ENCODE measurements at places on chromosomes 5 and 9.

GRCh38 chr5:170361616-170362015 lies 27.6 kb downstream of the KCNMB1 start:
- DNase-seq, result no peak

DNA sequence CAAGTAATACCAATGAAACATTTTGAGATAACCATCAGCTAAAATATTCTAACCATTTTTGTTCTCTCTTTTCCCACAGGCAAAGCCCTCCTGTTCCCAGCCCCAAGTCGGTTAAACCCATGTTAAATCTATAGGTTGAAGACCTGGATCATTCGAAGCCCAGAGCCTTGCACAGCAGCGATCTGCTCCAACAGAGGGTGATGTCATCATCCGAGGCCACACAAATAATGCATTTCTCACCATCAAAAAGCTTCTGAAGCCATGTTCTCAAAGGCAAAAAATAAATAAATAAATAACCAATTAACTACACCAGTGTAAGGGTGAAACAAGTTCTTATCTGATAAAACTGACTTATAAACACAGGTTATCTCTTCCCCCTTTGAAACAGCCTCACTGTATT lies 169.2 kb downstream of the ENTREP1 start:
- DNase-seq, result no peak

DNA sequence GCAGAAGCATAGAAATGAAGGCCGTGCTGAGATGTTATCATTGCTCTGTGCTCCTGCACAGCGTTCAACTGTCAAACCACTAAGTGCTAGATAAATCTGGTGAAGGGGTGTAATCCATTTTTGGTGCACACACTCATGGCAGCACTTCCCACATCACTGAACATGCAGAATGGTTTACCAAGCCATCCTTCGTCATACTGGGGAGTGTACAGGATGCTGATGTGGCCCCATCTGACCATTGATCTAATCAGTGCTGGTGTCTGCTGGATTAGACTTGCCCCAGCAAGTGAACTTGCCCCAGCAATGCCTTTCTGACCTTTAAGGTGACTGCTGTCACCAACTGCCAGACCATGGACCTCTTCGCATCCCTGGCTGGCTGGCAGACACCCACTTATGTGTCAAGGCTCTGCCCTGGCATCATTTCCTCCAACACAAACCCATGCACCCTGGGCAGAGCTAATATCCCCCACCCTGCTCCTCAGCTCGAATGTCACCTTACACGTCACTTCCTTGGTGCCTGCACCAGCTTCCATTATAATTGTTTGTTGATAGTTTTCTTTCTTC lies 4.2 kb upstream of the SEMA4D start:
- DNase-seq, result no peak

- no peak for DNase-seq
Observed at GRCh38 chr5:33180900-33181299, 259.9 kb upstream of the TARS1 start.

DNA sequence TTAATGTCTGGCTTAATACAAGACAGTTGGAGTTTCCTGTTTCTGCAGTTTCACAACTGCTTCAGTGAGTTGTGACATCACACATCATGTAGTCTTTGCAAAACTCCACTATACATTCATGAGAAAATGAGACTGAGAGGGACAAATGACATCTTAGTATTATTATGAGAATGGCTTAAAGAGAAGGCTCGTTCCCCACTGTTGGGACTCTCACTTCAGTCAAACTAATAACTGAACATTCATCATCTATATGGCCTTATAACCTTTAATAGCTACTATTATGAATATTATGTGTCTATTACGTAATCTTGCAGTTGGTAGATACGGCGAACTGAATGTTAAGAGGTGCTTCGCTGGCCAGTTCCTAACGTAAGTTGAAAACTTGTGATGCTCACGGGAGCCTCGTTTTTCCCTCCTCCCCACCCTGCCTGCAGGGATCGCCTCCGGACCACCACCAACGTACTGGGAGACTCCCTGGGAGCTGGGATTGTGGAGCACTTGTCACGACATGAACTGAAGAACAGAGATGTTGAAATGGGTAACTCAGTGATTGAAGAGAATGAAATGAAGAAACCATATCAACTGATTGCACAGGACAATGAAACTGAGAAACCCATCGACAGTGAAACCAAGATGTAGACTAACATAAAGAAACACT lies 79.4 kb downstream of the SLC1A3 start:
- DNase-seq, result no peak
